ENCODE measurements at places on chromosomes 1 and 21.

- DNase-seq = no peak
These were observed 462.8 kb downstream of the PTPRC start for GRCh38 chr1:199101635-199102034.

DNA sequence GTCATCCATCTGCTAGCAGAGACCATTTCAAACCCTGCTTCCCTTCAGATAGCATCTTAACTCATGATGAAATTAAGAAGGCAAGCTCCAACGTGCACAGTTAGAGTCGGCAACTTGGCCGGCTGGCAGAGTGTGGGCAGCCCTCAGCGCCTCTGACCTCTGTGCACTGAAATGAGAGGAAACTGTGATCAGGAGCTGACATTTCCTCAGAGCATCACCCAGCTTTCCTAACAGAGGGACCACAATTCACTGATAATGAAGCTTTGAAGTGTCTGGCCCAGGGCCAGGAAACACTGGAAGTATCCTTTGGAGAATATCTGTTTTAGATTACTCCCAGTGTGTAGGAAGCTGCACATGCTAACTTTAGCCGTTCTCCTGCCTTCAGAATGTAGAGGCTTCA, 145.0 kb upstream of the ZC3H11B start:
- DNase-seq = no peak

DNA sequence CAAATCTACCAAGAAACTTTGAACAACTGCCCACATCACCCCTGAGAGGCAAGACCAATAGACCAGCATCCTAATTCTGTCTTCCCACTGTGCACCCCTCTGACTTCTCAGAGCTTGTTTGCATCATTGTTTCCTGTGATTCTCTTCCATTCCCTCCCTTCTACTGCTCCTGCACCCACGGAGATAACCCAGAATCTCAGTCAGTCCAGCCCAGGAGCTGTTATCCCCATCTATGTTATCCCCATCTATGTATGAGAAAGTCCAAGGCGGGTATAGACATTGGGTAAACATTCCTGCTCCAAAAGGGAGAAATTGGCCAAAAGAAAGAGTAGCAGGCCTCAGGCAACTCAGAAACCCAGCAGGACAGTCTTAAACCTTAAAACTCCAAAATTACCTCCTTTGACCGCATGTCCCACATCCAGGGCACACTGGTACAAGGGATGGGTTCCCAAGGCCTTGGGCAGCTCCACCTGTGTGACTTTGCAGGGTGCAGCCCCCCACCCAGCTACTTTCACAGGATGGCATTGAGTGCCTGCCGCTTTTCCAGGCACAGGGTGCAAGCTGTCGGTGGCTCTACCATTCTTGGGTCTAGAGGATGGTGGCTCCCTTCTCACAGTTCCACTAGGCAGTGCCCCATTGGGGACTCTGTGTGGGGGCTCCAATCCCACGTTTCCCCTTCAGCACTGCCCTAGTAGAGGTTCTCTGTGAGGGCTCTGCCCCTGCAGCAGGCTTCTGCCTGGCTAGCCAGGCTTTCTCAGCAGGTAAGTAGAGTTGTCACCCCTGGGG, 414.8 kb downstream of the NPHP4 start:
- no peak for DNase-seq

GRCh38 chr1:29249170-29249691, 12.9 kb downstream of the PTPRU start:
- no peak for DNase-seq

- no peak for DNase-seq
These were observed 5.4 kb downstream of the PAX7 start for GRCh38 chr1:18635891-18636595.

- no peak for DNase-seq
These were observed 231.5 kb upstream of the ST6GALNAC5 start for GRCh38 chr1:76635784-76636183.

DNA sequence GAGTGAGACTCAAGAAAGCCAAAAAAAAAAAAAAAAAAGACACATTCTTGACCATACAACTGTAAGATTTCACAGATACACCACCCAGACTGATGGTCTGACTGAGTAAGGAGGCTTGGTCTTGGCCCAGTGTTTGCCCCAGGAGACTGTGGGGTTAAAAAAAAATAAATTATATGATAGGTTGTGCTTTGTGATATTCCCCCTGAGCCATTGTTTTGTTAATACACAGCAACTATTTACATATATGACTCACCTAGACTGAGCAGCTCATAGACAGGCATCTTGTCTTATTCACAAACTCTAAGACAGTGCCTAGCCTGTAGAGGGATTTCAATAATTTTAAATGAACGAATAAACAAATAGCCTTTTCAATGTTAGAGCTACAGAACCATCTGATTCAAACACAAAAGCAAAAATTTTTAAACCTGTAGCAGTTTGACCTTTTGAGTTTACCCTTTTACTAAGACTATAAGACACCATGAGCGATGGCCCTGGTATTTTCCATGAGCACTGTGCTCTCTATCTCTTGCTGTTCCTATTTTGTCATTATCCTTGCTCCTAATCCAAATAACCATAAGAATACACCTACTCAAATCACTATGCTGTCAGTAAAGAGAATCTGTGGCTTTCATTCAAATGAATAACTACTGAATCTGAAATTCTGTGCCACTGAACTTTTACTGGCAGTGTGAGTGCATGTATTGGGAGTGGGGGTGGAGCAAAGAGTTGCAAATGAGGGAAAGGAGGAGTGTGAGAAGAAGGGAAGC, 199.4 kb upstream of the PTBP2 start:
- DNase-seq = no peak

- DNase-seq = no peak
These were observed 1.3 kb downstream of the USF1 start for GRCh38 chr1:161044535-161044907.

DNA sequence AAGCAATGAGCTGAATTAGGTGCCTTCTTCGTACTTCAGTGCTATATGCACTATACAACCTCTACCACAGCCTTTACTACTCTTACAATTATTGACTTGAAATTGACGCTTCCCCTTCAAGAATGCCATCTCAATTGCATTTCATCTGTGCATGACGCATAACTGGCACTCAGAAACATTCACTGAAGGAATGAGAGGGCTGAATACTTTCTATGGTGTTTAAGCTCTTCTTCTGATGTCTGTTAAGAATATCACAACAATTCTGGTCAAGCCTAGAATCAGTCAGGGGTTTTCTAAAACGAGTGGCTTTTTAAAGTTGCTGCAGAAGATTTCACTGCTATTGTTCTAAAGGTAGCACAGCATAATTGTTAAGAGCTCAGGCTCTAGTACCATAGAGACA, 11.5 kb downstream of the DENND1B start:
- no peak for DNase-seq

GRCh38 chr1:75693551-75693950, 31.0 kb upstream of the ACADM start:
- DNase-seq = no peak

DNA sequence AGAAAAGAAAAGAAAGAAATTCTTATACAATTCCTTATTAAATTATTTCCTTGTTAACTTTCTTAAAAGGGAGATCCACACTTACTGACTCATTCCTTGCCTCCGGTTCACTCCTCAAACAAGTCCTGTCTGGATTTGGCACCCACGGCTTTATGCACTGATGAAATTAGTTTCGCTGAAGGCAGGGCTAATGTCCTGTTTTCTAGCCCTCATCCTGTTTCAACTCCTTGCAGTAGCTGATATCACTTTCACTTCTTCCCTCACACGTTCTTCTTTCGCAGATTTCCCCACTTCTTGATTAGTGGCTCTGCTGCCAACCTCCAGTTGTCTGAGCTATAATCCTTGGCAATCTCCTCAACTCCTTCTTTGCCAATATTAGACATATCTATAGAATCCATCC, 215.2 kb downstream of the URB2 start:
- DNase-seq = peak; percentile 64

- peak; percentile 46 for DNase-seq
These were observed 64.0 kb upstream of the RUNX1 start for GRCh38 chr21:35113064-35113463.

GRCh38 chr1:99445486-99445885, 181.2 kb downstream of the PLPPR4 start:
- no peak for DNase-seq

DNA sequence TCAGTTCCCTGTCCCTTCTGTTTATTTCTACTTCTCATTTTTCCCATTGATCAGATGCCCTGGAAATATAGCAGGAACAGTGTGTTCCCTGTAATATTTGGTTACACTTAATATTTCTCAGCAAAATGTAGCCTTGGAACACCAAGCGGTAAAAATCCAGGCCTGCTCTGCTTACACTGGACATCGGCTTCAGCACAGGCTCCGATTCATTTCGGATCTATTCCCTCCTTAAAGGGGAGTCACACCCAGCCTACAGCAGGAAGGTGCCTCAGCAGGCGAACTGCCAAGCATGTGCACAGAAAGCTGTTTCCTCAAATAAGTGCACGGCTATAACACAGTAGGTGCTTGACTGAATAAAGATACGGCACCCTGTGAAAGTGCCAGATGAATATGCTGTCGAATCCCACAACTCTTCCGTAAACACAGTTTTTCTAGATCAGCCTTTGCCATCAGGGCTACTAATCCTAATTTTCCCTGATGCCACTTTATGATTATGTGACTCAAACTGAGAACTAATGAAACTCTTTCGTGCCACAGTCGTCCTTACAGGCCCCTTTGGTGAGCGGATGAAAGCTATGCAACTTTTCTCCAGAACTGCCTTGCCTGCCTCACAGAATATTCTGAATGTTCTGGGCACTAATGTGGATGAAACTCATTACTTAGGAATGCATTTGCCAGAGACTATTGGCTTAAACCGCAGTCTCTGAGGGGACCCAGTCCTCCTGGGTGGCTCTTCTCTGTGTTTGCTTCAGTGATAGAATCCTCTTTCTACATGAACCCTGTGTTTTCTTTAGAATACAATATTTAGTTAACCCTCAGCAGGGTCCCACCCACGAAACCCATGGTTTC, 275.5 kb upstream of the RUNX1 start:
- no peak for DNase-seq

DNA sequence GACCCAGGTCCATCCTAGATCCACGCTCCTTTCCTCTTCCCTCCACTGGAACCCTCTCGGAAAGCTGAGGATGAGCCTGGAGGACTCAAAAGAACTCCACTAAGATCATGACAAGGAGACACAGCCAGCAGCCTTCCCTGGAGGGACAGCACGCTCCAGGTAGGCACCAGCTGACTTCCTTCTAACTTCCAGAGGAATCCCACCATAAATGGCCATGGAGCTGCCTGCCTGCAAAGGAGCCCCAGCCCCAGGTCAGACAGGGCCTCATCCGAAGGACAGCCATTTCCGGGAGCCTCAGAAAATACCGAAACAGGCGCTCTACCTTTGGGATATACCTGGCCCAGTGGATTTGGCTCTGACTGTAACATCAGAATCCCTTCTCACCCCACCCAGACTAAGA, 4.1 kb downstream of the SH3BP5L start:
- no peak for DNase-seq

- no peak for DNase-seq
These were observed 12.7 kb downstream of the PPP1R12B start for GRCh38 chr1:202361224-202361623.

All from suppressor macrophage treated with lipopolysaccharide for 1 hour (primary cell).